HEK293T (cell line): ENCODE measurements at places on chromosomes 1 and 21.

GRCh38 chr1:100383743-100384405, 31.6 kb downstream of the CDC14A start:
- no peak for DNase-seq

- DNase-seq = no peak
Measured at GRCh38 chr1:242132121-242132817, 133.4 kb upstream of the MAP1LC3C start.

DNA sequence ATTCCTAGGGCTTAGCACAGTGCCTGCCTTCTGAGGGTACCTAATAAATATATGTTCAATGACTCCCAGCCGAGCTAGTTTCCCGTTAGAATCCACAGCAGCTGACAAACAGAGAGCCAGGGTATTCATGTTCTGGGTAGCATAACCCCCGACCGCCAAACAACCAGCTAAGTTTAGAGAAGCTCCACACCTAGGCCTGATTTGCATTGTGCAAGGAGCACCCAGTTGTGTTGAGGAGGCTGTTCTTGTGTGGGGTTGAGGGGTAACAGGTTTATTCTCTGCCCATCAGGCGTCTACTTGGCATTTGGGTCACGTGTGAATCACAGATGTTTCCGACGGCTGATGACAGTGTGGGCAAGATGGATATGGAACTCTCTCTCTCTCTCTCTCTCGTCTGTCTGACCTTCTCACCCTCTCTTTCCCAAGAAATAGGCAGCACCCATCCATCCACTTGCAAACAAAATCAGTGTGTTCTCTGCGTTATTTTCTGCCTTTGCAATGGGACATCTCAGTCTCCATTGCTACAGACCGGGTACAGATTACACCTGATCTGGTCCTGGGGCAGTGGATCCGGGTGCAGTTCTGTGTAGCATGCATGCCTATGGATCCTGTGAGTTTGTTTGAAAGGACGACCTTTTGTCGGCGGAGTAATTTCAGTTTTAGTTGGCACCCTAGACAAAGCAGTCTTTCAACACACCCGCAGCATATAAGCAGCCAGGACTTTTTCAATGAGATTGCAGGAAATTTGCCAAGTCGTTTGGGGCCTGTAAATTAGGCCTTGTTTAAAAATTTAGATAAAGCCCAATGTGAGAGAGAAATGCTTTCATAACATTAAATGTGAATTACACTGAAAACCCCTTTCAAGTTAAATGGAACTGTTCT, 29.4 kb downstream of the KAZN start:
- DNase-seq = no peak

DNA sequence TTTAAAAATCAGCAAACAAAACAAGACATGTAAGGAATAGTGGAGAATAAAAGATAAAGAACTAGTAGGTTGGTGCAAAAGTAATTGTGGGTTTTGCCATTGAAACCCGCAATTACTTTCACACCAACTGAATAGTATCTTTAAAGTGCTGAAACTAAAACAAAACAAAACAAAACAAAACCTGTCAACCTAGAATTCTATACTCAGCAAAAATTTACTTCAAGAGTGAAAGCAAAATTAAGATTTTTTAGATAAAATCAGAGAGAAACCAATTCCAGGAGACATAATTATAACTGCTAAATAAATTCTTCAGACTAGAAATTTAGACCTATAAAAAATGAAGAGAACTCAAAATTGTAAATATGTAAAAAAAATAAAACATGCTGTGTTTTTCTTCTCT, 114.0 kb upstream of the TSPAN2 start:
- DNase-seq = no peak

- DNase-seq = no peak
Measured at GRCh38 chr1:72915581-72915980, 633.2 kb upstream of the NEGR1 start.

GRCh38 chr1:37439349-37439995, 34.9 kb upstream of the ZC3H12A start:
- DNase-seq = no peak

GRCh38 chr1:40120128-40120527, 23.1 kb upstream of the PPT1 start:
- no peak for DNase-seq

- DNase-seq = no peak
Measured at GRCh38 chr1:8506995-8507615, 189.2 kb downstream of the SLC45A1 start.

DNA sequence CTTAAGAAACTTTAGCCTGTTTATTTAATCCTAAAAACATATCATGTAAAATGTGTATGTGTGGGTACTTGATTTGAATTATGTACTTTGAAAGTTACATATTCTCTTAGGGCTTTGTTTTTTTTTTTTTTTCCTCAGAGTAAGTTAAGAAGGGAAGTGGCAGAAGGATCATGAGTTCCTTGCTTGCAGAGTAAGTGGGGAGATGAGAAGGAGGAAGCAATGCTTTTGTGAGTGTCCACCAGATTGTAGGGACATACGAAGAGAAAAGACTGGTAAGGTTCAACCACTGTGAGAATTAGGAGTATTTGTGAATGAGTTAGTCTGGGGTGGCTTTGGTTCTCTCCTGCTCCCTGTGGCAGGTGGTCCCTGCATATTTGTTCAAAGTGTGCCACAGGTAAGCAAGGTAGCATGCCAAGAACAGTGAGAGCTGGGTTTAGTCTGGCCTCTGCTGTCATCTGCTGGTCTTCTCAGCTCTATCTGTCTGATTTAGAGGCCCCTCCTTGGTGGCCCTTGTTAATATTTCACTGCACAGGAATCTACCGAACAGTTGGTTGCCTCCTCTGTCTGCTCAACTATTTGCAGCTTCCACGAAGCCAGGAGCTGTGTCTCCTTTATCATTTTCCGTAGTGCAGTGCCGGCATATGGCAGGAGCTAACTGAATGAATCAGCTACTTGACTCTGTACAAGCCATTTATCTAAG, 9.5 kb downstream of the DNM3 start:
- no peak for DNase-seq

GRCh38 chr1:29999595-29999994, 723.8 kb downstream of the MATN1 start:
- no peak for DNase-seq

- DNase-seq = no peak
Measured at GRCh38 chr1:169527451-169528214, 41.9 kb upstream of the SLC19A2 start.

- no peak for DNase-seq
Measured at GRCh38 chr1:219387211-219387610, 213.5 kb downstream of the LYPLAL1 start.

DNA sequence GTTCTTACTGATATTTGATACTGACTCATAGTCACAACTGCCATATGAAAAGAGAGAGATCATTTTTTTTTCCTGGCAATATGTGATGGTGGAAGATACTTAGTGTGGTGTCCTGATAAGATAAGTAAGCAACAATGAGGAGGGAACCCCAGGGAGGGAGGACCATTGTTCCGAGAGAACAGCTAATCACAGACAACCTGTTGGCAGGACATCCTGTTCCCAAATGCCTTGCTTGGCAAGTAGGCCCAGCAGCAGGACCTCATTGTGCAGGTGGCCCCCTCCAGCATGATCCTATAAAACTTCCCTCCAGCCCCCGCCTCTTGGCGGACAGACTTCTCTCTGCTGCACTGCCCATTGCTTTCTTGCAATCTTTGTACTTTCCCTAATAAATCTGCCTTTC, 329.4 kb upstream of the CHRM3 start:
- DNase-seq = no peak

DNA sequence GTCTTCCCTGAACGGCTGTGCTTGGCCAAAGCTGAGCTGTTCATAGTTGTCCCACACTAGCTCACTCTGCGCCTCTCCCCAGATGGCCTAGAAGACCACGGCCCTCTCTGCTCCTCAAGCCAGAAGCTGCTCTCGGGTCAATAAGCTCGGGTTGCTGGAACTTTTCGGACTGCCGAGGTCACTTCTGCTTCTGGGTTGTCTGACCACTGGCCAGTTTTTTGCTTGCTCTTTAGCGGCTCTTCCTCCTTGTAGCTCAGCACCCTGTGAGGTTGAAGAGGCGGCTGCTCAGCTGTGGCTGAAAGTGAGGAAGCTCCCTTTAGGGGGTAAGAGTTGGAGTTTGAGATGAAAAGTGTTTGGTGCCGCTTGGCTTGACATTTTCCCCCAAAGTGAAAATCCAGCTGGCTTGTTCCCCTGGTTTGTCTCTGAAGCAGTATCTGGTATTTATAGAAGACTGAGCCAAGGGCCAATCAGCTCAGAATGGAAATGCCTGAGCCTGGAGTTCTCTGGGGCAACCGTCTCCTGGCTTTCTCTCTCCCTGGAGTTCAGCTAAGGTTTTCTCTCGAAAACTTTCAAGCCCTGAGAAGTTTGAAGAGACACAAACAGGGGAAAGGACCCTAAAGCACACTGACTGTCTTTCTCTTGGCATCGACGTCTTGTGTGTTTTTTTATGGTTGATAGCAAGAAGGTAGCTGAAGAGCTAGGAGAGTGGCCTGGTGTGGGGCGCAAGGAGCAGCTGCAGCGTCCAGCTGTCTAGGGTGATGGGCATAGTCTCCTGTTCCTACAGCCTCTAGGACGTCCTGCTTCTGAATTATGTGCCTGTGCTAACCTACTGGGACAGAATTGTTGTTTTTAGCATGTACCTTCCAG, 72.0 kb downstream of the SYT6 start:
- DNase-seq = no peak

DNA sequence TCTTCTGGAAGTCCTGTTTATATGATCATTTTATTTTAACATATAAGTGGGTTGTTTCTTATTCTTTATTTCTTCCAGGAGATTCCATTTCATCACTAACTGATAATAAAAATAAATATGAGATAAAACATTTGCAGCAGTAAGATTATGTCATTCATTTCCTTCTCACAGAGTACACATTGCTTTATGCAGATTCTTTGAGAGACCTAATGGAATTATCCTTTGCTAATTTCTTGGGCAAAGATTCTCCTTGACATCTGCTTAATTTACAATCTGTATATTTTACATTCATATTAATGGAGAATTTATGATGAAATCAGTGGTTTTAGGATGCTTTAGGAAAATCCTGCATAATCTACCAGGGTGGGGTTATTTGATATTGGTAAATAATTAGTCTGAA, 60.6 kb downstream of the PTBP2 start:
- no peak for DNase-seq

DNA sequence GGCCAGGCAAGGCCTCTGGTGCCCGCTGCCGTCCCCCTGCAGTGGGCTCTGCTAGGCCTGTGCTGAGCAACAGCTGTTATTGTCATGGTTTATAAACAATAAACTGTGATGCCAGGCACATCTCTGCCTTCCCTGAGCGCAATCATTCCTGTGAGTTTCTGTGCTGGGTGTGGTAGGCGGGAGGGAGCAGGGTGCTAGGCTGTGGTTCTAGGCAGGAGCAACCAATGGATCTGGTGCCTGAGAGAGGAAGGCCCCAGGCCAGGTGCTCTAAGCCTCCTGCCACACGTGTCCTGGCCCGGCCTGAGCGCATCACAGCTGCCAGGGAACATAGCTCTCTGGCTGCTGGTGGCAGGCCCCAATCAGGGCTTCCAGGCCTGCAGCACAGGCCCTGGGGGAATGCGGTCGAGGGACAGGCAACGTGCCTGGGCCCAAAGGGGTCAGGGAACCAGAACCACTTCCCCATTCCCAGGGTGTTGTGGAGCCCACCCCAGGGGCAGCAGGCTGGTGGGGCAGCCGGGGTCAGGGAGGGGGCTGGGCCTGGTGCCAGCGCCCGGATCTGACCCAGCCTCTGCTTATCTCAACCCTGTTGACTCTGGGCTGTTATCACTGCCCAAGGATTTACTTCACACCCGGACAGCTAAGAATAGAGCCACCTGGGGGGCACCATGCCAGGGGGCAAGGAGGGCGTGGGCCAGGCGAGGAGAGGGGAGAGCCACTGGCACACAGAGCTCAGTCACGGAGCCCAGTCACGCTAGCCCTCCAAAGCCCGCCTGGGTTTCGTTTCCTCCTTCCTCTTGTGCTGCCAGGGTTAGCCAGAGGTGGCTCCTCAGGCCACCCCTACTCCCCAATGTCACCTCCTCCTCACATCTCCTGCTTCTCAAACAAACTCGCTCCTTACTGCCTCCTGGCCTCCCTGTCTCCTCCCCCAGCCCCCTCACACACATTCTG, 11.5 kb downstream of the TRIM46 start:
- DNase-seq = no peak

- no peak for DNase-seq
Measured at GRCh38 chr1:60668585-60668984, 413.8 kb upstream of the NFIA start.

DNA sequence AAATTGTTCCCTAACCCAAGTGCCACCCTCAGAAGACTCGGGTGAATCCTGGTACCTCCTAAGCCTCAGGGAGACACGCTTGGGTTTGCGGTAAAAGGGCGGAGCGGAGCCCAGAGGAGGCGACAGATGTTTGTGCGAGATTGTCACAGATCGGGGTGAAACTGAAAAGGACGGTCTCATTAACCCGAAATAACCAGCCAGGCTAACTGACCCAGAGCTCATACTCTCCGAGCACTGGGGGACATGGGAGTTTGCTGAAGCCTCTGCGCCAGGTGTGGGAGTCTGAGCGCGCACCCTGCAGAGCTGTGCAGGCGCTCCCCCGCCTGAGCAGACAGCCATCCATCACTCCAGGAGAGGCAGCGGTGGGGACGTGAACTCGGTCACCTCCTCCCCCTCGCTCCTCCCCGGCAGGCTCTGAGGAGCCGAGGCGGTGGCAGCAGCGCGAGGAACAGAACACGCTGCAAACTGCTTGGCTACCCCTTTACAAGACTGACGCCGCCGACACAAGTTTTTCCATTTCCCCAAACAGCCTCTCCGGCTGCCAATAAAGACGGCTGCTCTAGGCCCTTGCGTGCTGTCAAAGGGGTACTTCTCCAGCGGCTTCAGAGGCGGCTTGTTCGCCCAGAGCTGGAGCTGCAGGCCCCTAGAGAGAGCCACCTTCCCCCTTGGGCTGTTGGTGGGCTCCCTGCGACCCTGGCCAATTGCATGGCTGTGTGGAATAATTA, 43.5 kb downstream of the RRAGC start:
- peak; percentile 46 for DNase-seq

DNA sequence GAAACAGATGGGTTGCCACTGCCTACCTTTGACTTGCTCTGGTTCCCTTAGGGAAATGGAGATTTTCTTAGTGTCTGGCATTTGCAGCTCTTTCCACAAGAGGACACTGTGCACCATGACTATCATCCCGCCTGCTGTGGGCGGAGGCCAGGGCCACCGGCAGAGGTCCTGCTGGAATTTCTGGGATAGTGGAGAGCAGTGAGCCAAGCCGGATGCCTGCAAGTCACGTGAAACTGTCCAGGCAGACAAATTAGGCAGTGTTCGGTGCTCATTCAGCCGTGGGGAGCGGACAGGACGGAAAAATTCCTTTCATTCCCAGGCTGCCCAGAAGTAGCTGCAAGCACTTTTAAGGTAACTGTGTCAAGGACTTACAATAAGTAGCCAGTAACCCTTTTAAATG, 43.4 kb downstream of the IGSF5 start:
- peak; percentile 82 for DNase-seq

DNA sequence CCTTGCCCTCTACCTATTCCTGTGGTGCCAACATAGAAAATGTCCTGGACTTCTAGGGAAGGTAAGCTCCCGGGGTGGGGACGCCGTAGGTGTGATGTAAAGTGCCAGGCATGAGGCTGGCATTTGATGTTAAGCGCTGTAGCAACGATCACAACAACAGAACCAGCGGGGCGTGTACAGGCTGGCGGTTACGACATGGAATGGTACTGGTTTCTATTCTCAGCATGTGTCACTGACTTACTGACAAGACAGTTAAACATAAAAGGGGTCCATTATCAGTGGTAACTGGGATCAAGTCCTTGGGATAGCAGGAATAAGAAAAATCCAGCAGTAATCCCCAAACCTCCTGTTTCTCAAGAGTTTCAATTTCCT, 58.9 kb downstream of the TGFBR3 start:
- DNase-seq = no peak
